Stromal cell of bone marrow (primary cell): ENCODE measurements at places on chromosomes 7 and 10.

DNA sequence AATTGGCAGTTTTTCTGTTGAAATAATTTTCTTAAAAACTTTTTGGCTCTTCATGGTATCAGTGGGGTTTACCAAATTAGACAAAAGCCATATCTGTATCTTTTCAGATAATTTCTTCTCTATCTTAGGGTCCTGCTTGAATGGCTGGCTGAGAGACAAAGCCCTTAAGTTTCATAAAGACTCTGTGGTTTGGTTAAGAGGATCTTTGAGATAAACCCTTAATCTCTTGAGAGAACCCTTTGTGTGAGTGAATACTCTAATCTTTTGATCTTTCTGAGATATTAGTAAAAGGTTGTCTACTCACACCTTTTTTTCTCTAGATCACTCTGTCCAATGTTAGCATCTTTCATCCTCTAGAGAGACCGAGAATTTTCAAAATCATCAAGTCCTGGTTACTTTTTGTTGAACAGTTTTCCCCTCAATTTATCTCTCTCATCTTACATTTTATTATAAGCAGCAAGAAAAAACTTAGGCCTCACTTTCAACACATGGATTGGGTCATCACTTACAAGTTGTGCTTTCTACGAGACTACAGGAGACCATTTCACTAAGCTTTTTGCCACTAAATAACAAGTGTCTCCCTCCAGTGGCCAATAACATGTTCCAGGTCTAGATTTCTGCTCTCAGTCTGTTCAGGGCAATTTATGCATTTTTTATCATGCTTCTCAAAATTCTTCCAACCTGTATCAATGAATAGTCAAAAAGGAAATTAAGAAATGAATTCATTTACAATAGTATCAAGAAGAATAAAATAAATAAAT, 28.4 kb downstream of the DNAJC9 start:
- DNase-seq, result no peak

- peak; percentile 75 for DNase-seq
These were observed 85.3 kb downstream of the FAM241B start for GRCh38 chr10:69715156-69715898.

- no peak for DNase-seq
These were observed 206.9 kb upstream of the KLF14 start for GRCh38 chr7:130940907-130941306.

GRCh38 chr7:47278043-47278442, 303.9 kb downstream of the TNS3 start:
- no peak for DNase-seq

- peak; percentile 55 for DNase-seq
These were observed 177.1 kb downstream of the EVX1 start for GRCh38 chr7:27419581-27420177.

DNA sequence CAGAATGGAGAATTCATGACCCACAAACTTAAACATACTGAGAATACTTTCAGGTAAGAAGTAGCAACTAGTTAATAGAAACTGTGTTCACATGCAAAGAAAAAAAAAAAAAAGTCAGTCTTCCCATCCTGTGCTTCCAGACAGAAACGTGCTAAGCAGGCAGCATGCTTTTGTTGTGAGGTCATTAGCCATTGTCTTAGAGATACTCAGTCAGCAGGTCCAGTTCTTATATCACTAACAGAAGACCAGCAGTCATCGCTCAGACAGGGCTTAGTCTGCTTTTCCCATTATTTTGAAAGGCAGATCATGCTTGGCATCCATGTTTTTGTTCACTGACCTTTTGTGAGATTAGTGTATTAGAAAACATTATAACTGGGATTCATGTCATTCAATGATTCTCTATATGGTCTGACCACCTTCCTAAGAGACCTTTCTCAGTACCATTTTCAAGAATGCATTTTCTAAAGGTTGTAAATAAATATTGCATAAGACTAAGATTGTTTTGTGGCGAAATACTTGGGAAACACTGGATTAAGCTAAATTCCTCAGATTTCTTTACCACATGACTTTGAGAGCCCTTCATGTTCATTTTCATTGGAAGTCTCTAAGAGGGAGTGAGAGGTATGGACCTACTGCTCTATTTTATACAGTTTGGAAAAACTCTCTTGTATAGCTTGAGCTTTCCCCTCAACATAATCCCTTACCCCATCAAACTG, 45.0 kb upstream of the AGBL3 start:
- peak; percentile 42 for DNase-seq

- DNase-seq, result peak; percentile 50
These were observed 182.6 kb upstream of the CXCL12 start for GRCh38 chr10:44567471-44567870.

- no peak for DNase-seq
These were observed 194.2 kb downstream of the GPAM start for GRCh38 chr10:111989136-111989911.

- peak; percentile 95 for DNase-seq
These were observed 123.7 kb upstream of the FAM3C start for GRCh38 chr7:121519548-121520521.

DNA sequence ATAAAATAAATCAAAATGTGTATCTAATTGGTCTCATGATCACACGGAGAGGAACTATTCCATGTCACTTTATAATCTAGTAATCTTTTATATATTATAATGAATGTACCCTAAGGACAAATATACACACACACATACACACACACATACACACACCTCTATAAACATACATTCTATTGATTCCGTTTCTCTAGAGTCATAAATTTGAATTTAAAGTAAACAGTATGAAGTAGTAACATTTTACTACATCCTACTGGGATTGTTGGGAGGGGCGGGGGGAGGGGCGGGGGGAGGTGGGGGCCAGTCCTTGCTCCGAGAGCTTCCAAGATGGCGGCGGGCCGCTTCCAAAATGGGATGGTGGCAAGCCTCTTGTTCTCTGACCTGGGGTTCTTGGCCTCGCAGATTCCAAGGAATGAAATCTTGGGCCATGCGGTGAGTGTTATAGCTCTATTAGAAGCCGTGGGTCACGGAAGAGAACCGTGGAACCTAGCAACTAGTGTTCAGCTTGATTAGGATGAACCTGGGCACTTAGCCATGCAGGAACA, 143.2 kb downstream of the REEP3 start:
- DNase-seq, result no peak

DNA sequence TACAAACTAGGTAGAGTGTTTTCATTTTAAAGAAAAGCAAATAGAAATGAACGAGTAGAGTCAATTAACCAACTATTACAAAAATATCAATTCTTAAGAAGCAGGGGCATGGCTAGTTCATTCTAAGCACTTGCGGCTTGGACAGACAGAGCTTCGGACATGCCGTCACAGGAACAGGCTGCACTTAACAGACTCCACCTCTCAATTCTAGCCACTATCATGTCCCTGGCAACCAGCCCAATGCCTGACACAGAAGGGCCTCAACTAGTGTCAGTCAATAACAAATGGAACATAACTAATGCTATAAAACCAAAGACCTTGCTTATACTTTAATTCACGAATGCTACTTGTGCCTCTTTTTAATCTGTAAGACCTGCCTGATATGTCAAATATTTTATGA, 74.4 kb downstream of the TPK1 start:
- DNase-seq, result no peak

GRCh38 chr10:15795036-15795792, 65.1 kb downstream of the MINDY3 start:
- no peak for DNase-seq

- DNase-seq, result no peak
These were observed 80.7 kb downstream of the FZD1 start for GRCh38 chr7:91344911-91345310.

GRCh38 chr7:82175319-82175718, 268.3 kb downstream of the CACNA2D1 start:
- no peak for DNase-seq

GRCh38 chr7:117308891-117309290, 14.0 kb downstream of the WNT2 start:
- no peak for DNase-seq

DNA sequence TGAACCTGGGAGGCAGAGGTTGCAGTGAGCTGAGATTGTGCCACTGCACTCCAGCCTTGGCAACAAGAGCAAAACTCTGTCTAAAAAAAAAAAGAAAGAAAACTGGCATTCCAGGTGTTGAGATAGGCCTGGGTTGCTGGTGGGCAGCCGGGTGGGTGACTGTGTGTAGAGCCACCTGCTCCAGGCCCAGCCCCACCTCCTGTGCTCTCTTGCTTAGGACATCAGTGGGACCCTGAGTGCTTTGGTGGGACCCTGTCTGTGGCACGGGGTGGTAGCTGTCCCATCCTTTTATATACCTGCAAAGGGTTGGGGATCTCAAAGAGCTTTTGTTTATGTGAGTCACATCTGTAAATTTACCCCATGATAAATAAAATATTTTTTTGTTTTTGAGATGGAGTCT, 6.2 kb downstream of the PAOX start:
- DNase-seq, result no peak
